ENCODE measurements at places on chromosomes 16 and 17. TPM values are rescaled to one million over a fixed set of nuclear protein-coding genes. Genes with fewer than 3 reads are reported as not detected.

DNA sequence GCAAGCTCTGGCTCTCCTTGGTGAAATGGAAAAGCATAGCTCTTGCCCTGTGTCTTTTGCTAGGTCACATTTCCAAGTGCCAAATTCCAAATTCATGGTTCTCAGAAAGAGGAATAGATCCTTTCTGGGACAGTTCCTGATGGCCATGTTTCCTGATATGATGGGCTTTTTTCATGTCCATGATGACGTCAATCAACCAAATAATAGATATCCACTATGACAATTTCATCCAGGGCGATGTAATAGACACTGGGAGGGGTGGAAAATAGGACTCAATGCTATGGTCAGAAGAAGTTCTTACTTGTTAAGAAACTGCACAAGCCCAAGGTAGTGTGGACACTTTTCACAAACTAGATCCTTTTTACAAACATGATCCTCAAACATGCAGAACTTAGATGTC, 549 bp upstream of the KRT33A start:
- H3K4me1 ChIP-seq: peaks cover 17% of the 10 kb centered on the region
- H3K36me3 ChIP-seq: no peaks in the 10 kb centered on the region
- no peak overlapping the region for H3K4me3 ChIP-seq
- peaks cover 3% of the 10 kb centered on the region for H3K27me3 ChIP-seq

- H3K27me3 ChIP-seq: no peaks in the 10 kb centered on the region
- no peak for DNase-seq
- H3K4me1 ChIP-seq: peaks cover 11% of the 10 kb centered on the region
- H3K27ac ChIP-seq: no peak overlapping the region
- peaks cover 28% of the 10 kb centered on the region for H3K36me3 ChIP-seq
These were observed 4.5 kb downstream of the SLC26A11 start for GRCh38 chr17:80224683-80225082.

- H3K27me3 ChIP-seq: no peaks in the 10 kb centered on the region
- no peak for DNase-seq
These were observed 401.6 kb upstream of the CDH11 start for GRCh38 chr16:65523283-65523944.

DNA sequence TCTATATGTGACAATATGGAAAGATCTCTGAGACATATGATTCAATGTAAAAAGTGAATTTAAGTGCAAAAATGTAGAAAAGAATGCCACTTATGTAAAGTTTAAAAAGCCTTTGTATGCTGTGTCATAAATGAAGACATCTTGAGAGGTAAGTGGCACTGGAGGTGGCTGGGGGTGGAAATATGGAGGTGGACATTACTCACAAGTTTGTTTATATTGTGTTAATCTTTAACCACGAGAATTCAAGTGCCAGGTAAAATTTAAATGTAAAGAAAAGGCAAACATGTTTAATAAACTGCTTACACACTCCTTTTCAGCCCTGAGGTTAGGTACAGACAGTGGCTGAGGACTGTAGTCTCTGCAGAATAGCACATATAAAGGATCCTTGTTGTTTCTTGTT, 235.1 kb downstream of the ABCC12 start:
- no peak for DNase-seq
- no peak overlapping the region for H3K4me3 ChIP-seq
- H3K27ac ChIP-seq: no peak overlapping the region
- no peaks in the 10 kb centered on the region for H3K36me3 ChIP-seq
- no peaks in the 10 kb centered on the region for H3K4me1 ChIP-seq

DNA sequence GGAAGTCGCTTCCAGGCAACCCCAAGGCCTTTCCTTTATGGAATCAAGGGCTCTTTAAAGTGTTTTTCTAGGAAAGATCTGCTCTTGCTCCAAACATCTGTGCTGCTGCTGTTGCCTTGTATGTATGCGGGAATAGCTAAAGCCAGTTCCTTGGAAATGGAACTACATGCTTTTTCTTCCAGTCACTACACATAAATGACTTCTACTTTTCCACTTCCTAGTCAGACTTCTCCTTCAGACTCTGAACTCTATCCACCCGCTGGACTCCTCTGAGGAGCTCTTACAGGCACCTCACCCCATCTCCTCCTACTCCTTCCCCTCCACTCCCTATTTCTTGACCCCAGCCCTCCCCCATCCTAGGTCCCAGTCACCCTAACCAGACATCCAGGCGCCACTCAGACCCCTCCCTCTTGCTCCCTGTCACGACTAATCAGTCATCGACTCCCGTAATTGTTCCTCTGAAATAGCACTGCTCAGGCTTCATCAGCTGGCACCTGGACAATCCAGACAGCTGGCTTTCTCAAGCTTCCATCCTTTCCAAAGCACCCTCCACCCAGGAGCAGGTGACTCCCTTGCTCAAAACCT, 15.0 kb upstream of the PEMT start:
- no peaks in the 10 kb centered on the region for H3K27me3 ChIP-seq
- peak overlapping the region; percentile 50 for H3K27ac ChIP-seq
- H3K4me1 ChIP-seq: peaks cover 12% of the 10 kb centered on the region
- no peaks in the 10 kb centered on the region for H3K36me3 ChIP-seq
- no peak overlapping the region for H3K4me3 ChIP-seq

DNA sequence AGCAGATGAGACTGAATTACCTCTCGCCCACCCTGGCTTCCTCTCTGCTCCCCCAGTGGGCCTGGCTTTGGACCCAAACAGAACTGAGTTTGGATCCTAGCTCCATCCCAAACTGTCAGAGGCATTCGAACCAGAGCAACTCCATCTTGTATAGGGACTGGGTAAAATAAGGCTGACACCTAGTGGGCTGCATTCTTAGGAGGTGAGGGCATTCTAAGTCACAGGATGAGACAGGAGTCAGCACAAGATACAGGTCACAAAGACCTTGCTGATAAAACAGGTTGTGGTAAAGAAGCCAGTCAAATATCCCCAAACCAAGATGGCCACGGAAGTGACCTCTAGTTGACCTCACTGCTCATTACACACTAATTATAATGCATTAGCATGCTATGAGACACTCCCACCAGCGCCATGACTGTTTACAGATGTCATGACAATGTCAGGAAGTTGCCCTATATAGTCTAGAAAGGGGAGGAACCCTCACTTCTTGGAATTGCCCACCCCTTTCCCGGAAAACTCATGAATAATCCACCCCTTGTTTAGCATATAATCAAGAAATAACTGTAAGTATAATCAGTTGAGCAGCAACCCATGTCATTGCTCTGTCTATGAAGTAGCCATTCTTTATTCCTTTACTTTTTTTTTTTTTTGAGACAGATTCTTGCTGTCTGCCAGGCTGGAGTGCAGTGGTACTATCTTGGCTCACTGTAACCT, 44.4 kb downstream of the LYRM1 start:
- no peaks in the 10 kb centered on the region for H3K36me3 ChIP-seq
- no peak overlapping the region for H3K27ac ChIP-seq
- H3K4me1 ChIP-seq: no peaks in the 10 kb centered on the region
- H3K27me3 ChIP-seq: no peaks in the 10 kb centered on the region
- no peak overlapping the region for H3K4me3 ChIP-seq

DNA sequence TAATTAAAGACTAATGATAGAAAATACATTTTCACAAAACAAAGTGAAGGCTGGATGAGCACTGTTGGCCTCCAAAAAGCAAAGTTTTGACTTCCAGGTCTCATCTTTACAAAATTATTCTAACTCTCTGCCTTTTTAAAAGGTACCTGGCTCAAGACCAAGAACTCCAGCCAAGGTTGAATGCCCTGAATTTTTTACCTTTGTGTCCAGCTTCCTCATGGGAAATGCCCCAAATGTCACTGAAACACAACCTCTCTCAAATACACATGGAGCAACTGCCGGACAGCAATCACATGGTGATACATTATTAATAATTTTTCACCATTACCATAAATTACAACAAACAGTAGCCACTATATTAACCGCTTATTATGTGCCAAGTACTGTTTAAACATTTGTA, 32.2 kb downstream of the ADAMTS18 start:
- no peak for DNase-seq
- H3K4me1 ChIP-seq: no peaks in the 10 kb centered on the region
- no peaks in the 10 kb centered on the region for H3K36me3 ChIP-seq
- H3K27ac ChIP-seq: no peak overlapping the region
- H3K4me3 ChIP-seq: no peak overlapping the region
- no peaks in the 10 kb centered on the region for H3K27me3 ChIP-seq

DNA sequence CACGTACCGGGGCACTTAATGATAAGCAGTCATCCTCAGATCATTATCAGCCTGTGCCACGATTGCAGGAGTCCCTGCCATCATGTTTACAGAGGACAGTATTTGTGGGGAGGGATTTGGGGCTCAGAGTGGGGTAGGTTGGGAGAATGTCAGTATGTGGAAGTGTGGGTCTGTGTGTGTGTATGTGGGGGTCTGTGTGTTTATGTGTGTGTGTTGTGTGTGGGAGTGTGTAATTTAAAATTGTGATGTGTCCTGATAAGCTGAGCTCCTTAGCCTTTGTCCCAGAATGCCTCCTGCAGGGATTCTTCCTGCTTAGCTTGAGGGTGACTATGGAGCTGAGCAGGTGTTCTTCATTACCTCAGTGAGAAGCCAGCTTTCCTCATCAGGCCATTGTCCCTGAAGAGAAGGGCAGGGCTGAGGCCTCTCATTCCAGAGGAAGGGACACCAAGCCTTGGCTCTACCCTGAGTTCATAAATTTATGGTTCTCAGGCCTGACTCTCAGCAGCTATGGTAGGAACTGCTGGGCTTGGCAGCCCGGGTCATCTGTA, 13.5 kb upstream of the EFCAB13 start:
- no peaks in the 10 kb centered on the region for H3K27me3 ChIP-seq
- no peak overlapping the region for H3K4me3 ChIP-seq
- H3K27ac ChIP-seq: no peak overlapping the region

GRCh38 chr17:46943501-46944393, 20.8 kb downstream of the GOSR2 start:
- no peaks in the 10 kb centered on the region for H3K27me3 ChIP-seq
- DNase-seq: no peak

DNA sequence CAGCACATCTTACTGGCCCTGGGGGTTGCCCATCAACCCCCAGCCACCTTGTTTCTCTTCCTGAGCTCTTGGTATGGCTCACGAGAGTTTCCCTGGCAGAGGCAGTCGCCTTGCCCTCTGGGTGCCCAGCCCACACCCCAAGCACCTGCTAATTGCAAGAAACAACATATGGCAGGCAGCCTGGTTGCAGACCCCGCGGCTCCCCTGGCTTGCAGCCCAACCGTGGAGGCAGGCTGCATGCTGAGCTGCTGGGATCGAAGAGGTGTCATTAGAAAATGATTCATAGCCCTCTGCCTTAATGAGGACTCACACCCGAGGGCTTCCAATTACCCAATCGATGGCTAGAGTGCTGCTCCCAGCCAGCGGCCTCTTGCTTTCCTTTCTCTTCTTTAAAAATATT, 115.7 kb downstream of the TMEM114 start:
- no peaks in the 10 kb centered on the region for H3K27me3 ChIP-seq
- H3K36me3 ChIP-seq: no peaks in the 10 kb centered on the region

- DNase-seq: no peak
- peaks cover 18% of the 10 kb centered on the region for H3K27me3 ChIP-seq
- H3K4me3 ChIP-seq: no peak overlapping the region
These were observed 22.5 kb downstream of the OR1D5 start for GRCh38 chr17:3040882-3041281.

GRCh38 chr16:11498683-11499082, 88.0 kb downstream of the LITAF start:
- H3K27ac ChIP-seq: no peak overlapping the region
- no peak overlapping the region for H3K4me3 ChIP-seq

The OR3A3 gene
- total RNA-seq: not detected

The CDRT15 gene
- not detected for total RNA-seq

The DPEP3 gene
- not detected for total RNA-seq

The MPRIP gene
- total RNA-seq: 122 TPM

Measured in suprapubic skin (tissue), 4 donors.